Brain microvascular endothelial cell (primary cell): ENCODE measurements at places on chromosomes 6 and 20.

- no peak for DNase-seq
Measured at GRCh38 chr6:93496548-93496947, 77.2 kb upstream of the EPHA7 start.

DNA sequence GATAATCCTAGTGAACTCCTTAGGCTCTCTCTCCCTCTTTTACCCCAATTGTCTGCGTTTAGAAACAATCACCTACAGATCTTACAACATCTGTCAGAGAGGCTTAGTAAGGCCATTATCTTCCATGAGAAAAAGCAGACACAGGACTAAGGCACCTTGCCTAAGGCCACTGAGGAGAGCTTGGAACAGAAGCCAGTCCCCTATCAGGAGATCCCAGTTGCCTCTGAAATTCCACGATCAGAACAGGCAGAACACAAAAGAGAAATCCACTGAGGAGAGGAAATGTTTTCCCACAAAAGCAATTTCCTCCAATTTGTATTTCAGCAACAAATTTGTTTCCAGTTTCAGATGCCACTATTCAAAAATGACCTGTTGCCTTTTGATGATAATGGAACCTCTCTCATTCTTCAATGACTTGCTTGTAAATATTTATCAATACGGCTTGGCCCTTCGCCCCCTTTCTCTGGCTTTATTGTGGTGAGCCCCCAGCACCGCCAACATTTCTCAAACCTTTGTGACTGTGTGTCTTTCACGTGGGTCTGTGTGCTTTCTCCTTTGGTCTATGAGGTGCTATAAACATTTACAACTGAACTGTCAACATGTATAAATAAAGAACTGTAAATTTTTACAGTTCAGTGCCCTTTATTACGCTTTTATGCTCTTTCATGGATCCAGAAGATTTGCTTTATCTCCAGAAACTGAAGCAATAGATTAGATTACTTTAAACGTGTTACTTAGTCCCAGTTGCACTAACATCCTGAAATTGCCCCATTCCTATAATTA, 187.8 kb upstream of the PHACTR1 start:
- no peak for DNase-seq

GRCh38 chr6:93412452-93412851, 6.9 kb downstream of the EPHA7 start:
- no peak for DNase-seq

- DNase-seq = no peak
Measured at GRCh38 chr20:25493748-25494505, 86.5 kb downstream of the GINS1 start.

DNA sequence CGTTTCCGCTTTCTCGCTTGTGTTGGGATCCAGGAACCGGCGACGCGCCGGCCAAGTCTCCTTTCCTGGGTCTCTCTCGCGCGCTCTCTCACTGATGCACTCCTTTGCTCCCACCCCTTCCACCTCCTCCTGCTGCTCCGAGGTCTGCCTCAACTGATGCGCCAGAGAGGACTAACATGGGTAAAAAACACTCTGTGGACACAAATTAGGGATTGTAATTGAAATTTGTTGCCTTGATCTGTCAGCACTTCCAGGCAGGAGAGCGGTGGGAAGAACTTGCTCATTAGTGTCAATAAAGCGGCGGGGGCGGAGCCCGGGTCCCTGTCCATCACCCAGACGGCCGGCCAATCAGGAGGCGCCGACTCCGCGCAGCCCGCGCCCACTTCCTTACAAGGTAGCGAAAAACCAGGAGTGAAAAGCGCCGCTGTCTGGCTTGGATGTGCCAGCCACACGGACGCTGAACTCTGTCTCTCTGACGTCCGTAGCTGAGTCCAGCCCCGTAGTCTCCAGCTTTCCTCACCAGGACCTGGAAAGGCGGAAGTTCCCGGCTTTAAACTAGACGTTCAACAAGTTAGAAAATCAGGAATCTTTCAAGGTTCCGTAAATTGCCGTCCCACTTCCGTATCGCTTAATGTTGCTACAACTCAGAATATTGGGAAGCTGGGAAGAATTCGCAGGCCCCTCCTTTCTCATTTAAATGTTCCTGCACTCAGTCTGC, at the start of gene TBX18:
Gene TBX18, minus strand, starts transcription at position 267 of the 718 bp plus-strand sequence. CDS start 417 bp downstream, outside the sequence.
- DNase-seq = peak; percentile 100

DNA sequence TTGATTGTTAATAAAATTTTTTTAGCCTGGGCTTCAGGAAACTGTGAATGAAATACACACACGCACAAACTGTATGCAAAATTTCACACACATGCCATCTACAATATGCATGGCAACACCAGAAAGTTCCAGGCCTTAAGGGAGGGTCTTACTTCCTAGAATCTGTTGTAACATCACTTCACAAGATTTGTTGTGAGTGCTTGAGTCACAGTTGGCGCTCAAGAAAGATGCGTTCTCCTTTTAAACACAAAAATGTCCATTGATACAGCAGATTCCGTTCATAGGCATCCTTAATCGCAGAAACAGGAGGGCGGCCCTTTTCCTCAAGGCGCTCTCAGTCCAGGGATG, 485 bp upstream of the RTF2 start:
- DNase-seq = no peak

- no peak for DNase-seq
Measured at GRCh38 chr6:151402228-151402627, 10.9 kb upstream of the ZBTB2 start.

DNA sequence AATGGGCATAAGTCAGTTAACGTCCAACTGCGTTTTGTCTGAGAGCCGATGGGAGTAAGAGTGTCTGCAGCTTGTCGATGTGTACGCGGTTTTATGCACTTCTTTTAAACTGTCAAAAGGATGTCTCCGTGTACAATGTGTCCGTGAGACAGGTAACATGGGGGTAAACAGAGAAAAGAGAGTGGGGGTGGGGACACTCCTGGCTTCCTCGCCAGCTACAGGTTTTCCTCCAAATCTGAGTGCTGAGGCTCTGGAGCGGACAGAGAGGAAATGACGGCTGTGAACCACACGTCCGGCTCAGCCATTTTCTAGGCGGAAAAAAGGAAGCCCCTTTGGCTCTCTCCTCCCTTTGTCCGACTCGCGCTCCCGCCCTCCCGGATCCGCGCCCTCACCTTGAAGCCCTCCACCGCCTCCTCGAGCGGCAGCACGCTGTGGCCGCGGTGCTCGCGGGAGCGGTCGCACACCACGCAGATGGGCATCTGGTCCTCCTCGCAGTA, 916 bp downstream of the TRIM27 start:
- DNase-seq = peak; percentile 23

- no peak for DNase-seq
Measured at GRCh38 chr20:31831211-31831610, 12.1 kb downstream of the MYLK2 start.

- no peak for DNase-seq
Measured at GRCh38 chr6:70557998-70558397, 8.7 kb upstream of the SDHAF4 start.

GRCh38 chr6:168071620-168072019, 7.4 kb downstream of the FRMD1 start:
- DNase-seq = no peak

GRCh38 chr6:124961777-124962638, at the start of gene RNF217:
Gene RNF217, plus strand, starts transcription at chr6:124962437. Its CDS starts 108 bp downstream, at chr6:124962545.
- peak; percentile 52 for DNase-seq

- DNase-seq = no peak
Measured at GRCh38 chr20:23197836-23198235, 111.7 kb upstream of the CD93 start.

DNA sequence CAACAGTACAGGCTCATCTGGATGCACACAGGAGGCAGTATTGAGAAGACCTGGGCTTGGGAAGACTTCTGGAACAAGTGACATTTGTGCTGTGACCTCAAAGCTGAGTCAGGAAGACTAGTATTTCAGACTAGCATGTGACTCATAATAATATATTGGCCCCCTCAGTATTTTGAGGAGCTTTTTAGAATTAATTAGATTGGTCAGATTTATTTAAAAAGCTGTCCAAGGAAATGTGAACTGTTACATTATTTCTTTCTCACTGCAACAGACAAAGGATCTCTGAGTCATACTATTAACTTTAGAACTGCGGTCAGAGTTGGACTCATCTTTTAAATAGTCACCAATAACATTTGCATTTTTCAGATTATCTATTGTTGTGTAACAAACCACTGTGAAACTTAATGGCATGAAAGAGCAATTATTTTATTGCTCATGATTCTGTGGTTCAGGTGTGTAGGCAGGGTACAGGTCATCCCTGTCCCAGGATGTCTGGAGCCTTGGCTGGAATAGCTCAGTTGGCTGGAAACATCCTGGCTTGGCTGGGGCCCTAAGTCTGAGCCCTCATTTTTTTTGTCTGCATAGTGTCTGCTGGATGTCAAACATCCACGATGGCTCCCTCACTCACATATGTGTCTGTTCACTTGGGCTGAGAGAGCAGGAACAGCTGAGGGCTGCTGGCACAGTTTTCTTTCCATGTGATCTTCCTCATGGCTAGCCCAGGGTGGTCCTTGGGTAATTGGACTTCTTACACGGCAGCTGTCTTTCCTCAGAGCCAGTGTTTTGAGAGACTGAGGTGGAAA, 46.9 kb downstream of the MAP3K4 start:
- peak; percentile 87 for DNase-seq
